ENCODE measurements at places on chromosomes 6 and 20. TPM values are rescaled to one million over a fixed set of nuclear protein-coding genes. Genes with fewer than 3 reads are reported as not detected.

The FUCA2 gene
- total RNA-seq = 83.1 TPM

The HLA-DOA gene
- 2.0 TPM for total RNA-seq

- DNase-seq = no peak
Measured at GRCh38 chr20:18323705-18324104, 35.4 kb downstream of the ZNF133 start.

GRCh38 chr20:57867181-57867803 is 157.5 kb upstream of the PMEPA1 start:
- no peak for DNase-seq

GRCh38 chr6:45470131-45470738 is 92.5 kb upstream of the SUPT3H start:
- DNase-seq = no peak

DNA sequence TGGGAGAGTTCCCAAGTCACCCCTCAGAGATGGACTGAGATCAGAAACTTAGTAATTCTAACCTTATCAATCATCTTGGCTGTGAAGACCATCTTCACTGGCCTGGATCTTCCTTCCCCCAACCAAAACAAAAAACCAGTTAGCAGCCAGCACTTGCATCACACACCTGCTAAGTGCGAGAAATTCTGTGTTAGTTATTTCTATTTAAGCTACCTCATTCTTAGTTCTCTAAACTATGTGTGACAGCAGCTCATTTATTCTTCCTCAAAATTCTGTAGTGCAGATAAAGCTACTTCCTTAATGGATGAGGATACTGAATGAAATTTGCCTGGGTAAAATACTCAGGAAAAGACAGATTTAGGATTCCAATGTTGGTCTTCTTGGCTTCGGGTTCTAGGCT is 18.2 kb upstream of the TAGAP start:
- no peak for DNase-seq

The HNF4A gene
- total RNA-seq = 28.3 TPM

DNA sequence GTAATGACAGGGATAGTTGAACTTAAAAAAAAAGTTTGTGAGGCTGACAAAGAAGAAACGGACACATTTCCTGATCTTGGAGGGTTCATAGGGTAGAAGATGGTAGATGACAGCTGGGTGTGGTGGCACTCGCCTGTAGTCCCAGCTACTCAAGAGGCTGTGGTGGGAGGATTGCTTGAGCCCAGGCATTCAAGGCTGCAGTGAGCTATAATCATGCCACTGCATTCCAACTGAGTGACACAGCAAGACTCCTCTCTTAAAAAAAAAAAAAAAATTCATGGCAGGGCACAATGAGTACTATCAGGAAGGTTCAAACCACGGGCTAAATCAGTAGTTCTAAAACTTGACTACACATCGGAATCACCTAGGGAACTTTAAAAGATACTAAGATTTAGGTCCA is 2.0 kb upstream of the MICA start:
- peak; percentile 64 for DNase-seq

DNA sequence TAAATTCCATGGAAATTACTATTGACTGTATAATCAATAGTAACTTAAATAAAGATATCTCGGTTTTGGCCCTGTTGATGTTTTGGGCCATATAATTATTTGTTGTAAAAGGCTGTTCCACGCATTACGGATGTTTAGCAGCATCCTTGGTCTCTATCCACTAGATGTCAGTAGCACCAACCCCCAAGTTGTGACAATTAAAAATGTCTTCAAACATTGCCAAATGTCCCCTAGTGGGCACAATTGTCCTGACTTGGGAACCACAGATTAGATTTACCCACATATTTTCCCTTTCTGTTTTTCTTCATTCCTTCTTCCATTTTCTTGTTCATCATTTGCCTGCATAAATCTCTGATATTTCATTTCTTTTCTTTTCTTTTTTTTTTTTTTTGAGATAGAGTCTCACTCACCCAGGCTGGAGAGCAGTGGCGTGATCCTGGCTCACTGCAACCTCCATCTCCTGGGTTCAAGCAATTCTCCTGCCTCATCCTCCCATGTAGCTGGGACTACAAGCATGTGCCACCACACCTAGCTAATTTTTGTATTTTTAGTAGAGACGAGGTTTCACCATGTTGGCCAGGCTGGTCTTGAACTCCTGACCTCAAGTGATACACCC is 13.6 kb upstream of the WFDC8 start:
- DNase-seq = peak; percentile 17

The EEF1E1 gene
- 18.9 TPM for total RNA-seq

DNA sequence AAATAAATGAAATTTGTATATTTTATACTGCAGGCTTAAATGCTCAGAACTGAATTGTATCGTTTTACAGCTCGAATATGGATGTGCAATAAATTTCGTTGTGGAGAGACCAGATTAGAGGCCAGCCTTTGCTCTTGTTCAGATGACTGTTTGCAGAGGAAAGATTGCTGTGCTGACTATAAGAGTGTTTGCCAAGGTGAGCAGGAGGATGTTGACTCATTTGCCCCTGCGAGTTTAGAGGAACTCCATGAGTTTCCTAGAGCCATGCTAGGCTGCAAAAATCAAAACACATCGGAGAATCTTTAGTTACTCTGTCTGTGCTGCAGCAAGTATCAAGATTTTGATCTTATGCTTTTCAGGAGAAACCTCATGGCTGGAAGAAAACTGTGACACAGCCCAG is 15.4 kb downstream of the ENPP3 start:
- DNase-seq = no peak

- no peak for DNase-seq
Measured at GRCh38 chr6:104227508-104227907, 632.2 kb downstream of the HACE1 start.

- DNase-seq = no peak
Measured at GRCh38 chr6:74585753-74586152, 620.1 kb downstream of the COL12A1 start.

- peak; percentile 20 for DNase-seq
Measured at GRCh38 chr6:43013097-43013842, 476 bp downstream of the MEA1 start.
